NCI-H187 treated with DMSO at 0.1 percent for 48 hours (cell line): ENCODE measurements at places on chromosomes 6 and 20.

DNA sequence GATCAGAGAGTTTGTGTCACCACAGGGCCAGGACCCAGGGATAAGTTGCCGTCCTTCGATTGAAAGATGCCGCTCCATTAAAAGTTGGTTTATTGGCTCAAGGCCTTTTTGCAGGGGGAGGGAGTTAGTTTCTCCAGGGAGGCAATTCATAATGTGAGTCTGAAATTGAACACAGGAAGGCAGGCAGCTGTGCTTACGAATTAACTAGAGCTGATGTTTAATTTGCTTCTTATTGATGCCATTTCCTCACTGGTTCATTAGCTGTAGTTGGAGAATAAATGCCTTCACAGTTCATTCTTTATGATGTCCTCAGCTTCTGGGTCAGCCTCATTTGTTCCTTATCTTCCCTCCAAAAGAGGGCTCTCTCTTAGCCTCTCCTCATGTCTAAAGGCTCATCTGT is 113.2 kb upstream of the PTPRT start:
- DNase-seq: no peak

DNA sequence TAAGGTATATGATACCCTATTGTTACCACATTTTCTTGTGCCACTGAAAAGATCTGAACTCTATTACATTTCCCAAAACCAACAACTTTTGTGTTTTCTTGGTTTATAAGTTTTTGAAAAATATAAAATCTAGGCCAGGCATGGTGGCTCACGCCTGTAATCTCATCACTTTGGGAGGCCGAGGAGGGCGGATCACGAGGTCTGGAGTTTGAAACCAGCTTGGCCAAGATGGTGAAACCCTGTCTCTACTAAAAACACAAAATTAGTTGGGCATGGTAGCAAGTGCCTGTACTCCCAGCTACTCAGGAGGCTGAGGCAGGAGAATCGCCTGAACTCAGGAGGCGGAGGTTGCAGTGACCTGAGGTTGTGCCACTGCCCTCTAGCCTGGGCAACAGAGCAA is 34.3 kb downstream of the SAMHD1 start:
- DNase-seq: no peak

DNA sequence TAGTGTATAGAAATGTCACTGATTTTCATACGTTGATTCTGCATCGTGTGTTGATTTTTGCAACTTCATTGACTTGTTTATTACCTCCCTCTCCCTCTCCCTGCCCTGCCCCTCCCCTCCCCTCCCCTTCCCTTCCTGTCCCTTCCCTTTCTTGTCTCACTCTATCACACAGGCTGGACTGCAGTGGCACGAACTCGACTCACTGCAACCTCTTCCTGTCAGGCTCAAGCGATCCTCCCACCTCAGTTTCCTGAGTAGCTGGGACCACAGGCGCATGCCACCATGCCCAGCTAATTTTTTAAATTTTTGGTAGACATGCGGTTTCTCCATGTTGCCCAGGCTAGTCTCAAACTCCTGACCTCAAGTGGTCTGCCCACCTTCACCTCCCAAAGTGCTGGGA is 19.2 kb upstream of the PPP1R14C start:
- DNase-seq: no peak

GRCh38 chr6:105363100-105363754 is 39.7 kb downstream of the PREP start:
- DNase-seq: no peak

DNA sequence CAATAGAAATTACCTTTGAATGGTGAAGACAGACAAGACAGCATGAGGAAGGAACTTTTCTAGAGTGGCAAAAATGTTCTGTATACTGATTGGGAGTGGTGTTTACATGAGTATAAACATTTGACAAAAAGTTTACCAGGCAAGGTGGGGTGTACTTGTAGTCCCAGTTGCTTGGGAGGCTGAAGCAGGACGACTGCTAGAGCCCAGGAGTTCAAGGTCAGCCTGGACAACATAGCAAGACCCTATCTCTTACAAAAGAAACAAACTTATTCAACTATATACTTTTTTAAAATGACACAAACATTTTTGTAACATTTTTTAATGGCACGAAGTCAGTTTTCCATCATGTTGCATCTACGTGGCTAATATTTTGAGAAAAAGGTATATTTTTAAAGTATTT is 40.5 kb downstream of the ZHX3 start:
- DNase-seq: no peak

DNA sequence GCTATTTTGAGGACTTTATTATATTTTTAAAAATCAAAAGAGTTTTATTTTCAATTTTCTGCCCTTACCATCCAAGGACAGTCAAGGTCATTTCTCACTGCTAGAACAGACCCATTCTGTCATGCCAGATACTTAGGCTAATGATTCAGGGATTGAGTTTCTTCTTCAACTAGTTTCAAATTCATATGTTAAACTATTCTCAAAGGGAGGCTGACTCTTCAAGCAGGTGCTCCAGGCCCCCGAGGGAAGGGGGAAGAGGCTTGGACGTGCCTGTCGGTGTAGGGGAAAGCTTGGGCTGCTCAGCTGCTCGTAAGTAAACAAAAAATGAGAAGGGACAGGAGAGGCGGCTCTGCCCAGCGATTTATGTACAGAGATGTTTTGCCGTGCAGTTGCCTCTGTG is 69.4 kb upstream of the MYLIP start:
- DNase-seq: peak; percentile 55

GRCh38 chr20:53073636-53074415 is 101.7 kb downstream of the TSHZ2 start:
- no peak for DNase-seq
